ENCODE measurements at places on chromosomes 5 and 9. TPM values are rescaled to one million over a fixed set of nuclear protein-coding genes. Genes with fewer than 3 reads are reported as not detected.

Gene ABLIM3
- 0.07 TPM for total RNA-seq

Gene PCDHA1
- total RNA-seq, result not detected

Gene ADCY2
- total RNA-seq, result not detected

Gene NUTM2G
- not detected for total RNA-seq

Gene PLAC8L1
- not detected for total RNA-seq

Gene NAA35
- 25.8 TPM for total RNA-seq

Gene SHISAL2B
- not detected for total RNA-seq

- peaks cover 6% of the 10 kb centered on the region for H3K4me1 ChIP-seq
- DNase-seq, result no peak
- H3K36me3 ChIP-seq, result no peaks in the 10 kb centered on the region
These were observed 126.9 kb upstream of the ANKH start for GRCh38 chr5:14998491-14998890.

DNA sequence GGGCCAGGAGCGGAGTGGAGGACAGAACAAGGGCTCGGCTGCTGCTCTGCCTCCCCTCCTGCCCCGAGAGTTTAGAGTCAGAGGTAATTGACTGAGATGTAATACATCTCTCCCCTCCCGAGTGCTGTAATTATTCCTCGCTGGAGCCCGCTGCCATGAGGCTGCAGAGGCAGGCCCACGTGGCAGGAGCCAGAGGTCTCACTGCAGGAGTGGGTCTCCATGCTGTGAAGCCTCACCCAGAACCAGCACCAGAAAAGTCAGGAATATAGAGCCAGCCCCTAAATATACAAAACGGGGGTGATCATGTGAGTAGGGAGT is 2.5 kb downstream of the FAM163B start:
- H3K4me1 ChIP-seq, result peaks cover 8% of the 10 kb centered on the region
- peaks cover 16% of the 10 kb centered on the region for H3K27me3 ChIP-seq
- no peak overlapping the region for H3K4me3 ChIP-seq
- no peak overlapping the region for H3K27ac ChIP-seq
- no peaks in the 10 kb centered on the region for H3K36me3 ChIP-seq
- no peak for DNase-seq

- H3K27me3 ChIP-seq, result peaks cover 4% of the 10 kb centered on the region
- no peaks in the 10 kb centered on the region for H3K4me1 ChIP-seq
These were observed 85.2 kb downstream of the TMEM252 start for GRCh38 chr9:68455451-68455850.

DNA sequence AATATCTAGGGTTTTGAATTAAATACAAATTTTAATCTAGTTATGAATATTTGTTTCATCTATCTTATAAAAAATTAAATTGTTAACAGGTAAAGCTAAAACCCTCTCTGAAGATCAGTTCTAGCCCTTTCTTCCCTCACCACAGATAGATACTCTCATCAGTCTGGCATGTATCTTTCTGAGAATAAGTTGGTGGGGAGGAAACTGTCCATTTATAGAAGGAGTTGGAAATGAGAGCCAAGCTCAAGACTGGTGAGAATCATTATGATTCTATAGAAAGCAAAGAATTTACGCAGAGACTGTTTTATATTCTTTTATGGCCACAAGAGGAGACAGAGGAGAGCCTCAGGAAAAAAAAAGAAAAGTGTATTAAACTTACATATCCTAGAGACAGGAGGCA is 59.0 kb downstream of the STARD4 start:
- peaks cover 21% of the 10 kb centered on the region for H3K36me3 ChIP-seq
- H3K4me1 ChIP-seq, result no peaks in the 10 kb centered on the region
- H3K27ac ChIP-seq, result peak overlapping the region; percentile 13
- DNase-seq, result no peak

DNA sequence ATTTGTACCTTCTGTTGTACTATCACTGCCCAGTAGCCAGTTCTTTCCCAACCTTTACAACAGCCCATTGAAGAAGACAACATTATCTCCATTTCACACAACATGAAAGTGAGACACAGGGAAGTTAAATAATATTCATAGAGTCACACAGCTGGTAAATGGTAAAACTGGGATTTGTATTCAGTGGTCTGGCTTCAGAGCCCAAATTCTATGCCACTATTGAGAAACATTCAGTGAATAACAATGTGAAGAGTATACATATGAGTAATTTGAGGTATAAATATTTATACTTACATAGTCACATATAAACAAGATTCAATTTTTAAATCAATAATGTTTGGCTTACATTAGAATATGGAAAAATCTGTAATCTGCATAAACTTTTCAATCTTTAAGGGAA is 13.8 kb downstream of the SMIM15 start:
- no peak for DNase-seq
- peaks cover 29% of the 10 kb centered on the region for H3K36me3 ChIP-seq
- no peaks in the 10 kb centered on the region for H3K27me3 ChIP-seq
- H3K4me3 ChIP-seq, result no peak overlapping the region

DNA sequence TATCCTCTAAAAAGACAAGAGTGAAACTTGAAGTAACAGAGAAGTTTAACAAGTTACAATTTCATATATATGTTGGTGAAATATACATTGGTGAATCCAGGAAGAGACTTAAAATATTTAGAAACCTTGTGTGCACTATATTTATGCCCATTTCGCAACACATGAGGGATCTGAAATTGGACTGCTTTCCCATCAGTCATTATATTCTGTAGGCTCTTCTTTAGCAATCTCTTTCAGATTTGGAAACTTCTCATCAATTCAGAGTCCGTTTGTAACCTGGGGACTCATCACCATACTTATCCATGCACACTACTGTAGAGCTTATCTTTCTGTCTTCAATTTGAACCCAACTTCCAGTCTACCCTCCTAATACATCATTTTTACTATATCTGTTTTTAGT is 2.1 kb downstream of the ITGA1 start:
- H3K4me3 ChIP-seq, result no peak overlapping the region
- no peak for DNase-seq
- peaks cover 15% of the 10 kb centered on the region for H3K27me3 ChIP-seq
- no peak overlapping the region for H3K27ac ChIP-seq
- no peaks in the 10 kb centered on the region for H3K36me3 ChIP-seq

DNA sequence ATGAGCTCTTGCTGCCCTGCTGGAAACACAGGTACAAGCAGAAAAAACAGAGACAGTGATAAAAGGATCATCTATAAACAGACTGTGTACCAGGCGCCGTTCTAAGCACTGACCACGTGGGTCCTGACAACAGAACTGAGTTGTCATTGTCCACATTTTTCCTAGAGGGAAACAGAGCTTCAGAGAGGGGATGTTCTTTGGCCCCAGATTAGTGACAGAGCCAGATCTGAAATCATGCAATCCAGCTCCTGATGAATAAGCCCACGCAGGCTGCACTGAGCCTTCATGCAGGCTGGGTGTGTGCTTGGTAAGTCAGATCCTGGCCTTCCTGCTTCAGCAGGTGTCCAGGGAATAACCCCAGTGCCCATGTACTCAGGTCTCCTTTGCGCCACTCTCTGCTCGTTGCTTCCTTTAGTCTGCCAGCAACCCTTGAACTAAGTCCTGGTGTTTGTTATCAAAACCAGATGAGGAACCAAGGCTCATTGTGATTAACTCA is 22.8 kb upstream of the TCF7 start:
- H3K36me3 ChIP-seq, result no peaks in the 10 kb centered on the region
- peak overlapping the region; percentile 38 for H3K27ac ChIP-seq
- no peak overlapping the region for H3K4me3 ChIP-seq
- H3K4me1 ChIP-seq, result peaks cover 81% of the 10 kb centered on the region
- no peak for DNase-seq
- H3K27me3 ChIP-seq, result no peaks in the 10 kb centered on the region

DNA sequence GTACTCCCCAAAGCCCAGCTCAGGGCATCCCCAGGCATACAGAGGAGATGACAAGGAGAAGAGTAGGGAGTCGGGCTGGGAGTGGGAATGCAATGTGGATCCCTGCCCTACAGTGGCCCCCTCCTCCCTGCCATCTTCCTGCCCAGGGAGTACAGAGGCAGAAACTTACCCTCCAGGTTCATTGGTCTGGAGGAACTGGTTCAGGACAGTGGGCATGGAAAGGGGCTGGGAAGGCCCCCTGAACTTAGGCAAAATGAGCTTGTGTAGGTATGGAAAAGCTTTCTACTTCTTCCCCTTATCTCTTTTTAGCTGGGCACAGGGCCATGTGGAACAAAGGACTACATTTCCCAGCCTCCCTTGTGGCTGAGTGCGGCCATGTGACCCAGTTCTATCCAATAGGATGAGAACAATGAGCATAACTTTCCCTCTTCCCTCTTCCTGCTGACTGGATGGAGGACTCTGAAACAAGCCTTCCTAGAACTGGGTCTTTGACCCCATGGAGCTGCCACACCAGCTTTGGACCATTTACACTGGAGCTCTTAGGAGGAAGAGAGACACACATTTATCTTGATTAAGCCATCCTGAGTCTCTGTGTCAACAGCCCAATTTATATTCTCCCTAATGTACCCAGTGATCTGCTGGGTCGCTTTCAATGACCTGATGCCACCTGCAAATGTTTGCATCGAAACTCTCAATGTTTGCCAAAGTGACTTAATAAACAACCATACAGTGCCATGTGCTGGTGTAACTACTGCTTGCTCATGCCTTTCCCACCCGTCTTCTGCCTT is 25.0 kb upstream of the HMCN2 start:
- H3K27ac ChIP-seq, result no peak overlapping the region
- no peaks in the 10 kb centered on the region for H3K27me3 ChIP-seq
- peaks cover 36% of the 10 kb centered on the region for H3K4me1 ChIP-seq
- peaks cover 2% of the 10 kb centered on the region for H3K36me3 ChIP-seq
- DNase-seq, result peak; percentile 64

- no peak overlapping the region for H3K27ac ChIP-seq
- H3K4me3 ChIP-seq, result no peak overlapping the region
- H3K27me3 ChIP-seq, result no peaks in the 10 kb centered on the region
- DNase-seq, result peak; percentile 3
- peaks cover 20% of the 10 kb centered on the region for H3K36me3 ChIP-seq
These were observed 99.2 kb downstream of the PHF2 start for GRCh38 chr9:93675336-93676150.

DNA sequence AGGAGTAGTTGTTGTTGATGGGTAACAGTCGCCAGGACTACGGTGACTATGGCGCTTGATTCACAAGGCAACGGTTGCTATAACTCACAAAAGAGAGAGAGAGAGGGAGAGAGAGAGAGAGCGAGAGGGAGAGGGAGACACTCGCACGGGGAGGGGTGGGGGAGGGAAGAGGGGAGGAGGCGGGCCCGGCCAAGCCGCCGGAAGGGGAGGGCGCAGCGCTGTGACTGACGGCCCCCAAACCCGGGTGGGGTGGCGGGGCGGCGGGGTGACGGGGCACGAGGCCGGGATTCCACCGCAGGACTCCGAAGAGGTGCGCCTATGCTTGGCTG is at the start of gene RFX3:
RFX3 (minus strand) TSS at position 166 of the 329 bp plus-strand sequence. CDS start 130,413 bp downstream, outside the sequence.
- DNase-seq, result peak; percentile 96
- peaks cover 27% of the 10 kb centered on the region for H3K36me3 ChIP-seq
- peak within 1 kb of the TSS; percentile 99 for H3K27ac ChIP-seq

DNA sequence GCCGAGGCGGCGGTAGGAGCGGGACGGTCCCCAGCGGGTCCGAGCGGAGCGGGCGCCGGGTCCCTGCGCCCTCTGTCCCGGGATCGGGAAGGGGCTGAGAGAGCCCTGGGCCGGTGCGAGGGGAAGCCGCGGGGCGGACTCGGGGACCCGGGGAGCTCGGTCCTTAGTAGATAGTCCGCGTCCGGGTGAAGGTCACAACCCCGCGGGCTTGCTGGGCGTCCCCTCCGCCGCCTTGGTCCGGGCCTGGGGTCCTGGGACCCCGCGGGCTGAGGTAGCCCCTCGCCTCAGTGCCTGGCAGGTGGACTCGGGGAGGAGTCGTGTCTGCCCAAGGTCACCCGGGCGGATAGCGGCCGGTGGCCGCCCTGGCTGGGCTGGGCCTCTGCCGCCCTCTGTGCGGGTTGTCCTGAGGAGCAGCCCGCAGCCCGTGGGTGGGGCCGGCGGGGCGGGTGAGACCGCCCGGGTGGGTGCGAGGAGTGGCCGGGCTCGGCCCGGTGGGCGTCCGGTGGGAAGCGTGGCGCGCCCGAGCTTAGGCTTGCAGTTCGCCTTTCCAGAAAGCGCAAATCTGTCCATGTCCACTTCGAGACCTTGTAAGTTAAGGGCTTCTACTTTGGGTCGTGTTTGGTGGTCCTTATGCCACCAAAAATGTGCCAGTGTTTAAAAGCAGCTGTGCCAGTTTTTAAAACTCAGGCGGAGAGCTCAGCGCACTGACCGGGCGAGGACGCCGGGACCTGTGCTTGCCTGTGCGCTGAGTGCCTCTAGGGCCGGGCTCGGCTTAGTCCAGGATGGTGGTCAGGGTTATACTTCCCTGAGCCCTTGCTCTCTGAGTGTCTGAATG is 554 bp downstream of the SDHA start:
- peak overlapping the region; percentile 89 for H3K27ac ChIP-seq
- peaks cover 62% of the 10 kb centered on the region for H3K4me1 ChIP-seq
- H3K4me3 ChIP-seq, result peak overlapping the region; percentile 94
- H3K27me3 ChIP-seq, result no peaks in the 10 kb centered on the region

DNA sequence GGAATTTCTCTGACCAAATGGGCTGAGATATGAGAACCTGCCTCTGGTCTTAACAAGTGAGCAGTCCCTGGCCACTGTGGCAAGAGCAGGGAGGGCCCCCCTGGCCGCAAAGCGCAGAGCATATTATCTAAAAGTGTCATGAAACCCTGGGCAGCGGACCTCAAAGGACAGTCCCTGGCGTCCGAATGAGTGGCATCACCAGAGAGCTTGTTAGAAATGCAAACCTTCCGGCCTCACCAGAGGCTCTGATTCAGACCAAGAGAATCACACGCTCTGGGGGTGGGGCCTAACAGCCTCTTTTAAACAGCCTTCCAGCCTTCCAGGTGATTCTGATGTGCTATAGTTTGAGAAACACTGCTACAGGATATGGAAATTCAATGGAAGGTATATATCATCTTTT is 10.9 kb downstream of the PTPN3 start:
- no peak for DNase-seq
- H3K4me1 ChIP-seq, result no peaks in the 10 kb centered on the region
- H3K36me3 ChIP-seq, result no peaks in the 10 kb centered on the region
- H3K27me3 ChIP-seq, result peaks cover 29% of the 10 kb centered on the region
- no peak overlapping the region for H3K4me3 ChIP-seq

GRCh38 chr5:16727755-16728325 is 111.0 kb upstream of the RETREG1 start:
- H3K27me3 ChIP-seq, result peaks cover 4% of the 10 kb centered on the region
- H3K36me3 ChIP-seq, result no peaks in the 10 kb centered on the region
- no peak for DNase-seq
- H3K27ac ChIP-seq, result no peak overlapping the region
- no peak overlapping the region for H3K4me3 ChIP-seq

- peaks cover 4% of the 10 kb centered on the region for H3K4me1 ChIP-seq
- DNase-seq, result no peak
- no peak overlapping the region for H3K27ac ChIP-seq
- H3K36me3 ChIP-seq, result no peaks in the 10 kb centered on the region
- no peak overlapping the region for H3K4me3 ChIP-seq
These were observed 408.3 kb downstream of the DMRT2 start for GRCh38 chr9:1458503-1458902.
